ENCODE measurements at places on chromosomes 1 and 21.

DNA sequence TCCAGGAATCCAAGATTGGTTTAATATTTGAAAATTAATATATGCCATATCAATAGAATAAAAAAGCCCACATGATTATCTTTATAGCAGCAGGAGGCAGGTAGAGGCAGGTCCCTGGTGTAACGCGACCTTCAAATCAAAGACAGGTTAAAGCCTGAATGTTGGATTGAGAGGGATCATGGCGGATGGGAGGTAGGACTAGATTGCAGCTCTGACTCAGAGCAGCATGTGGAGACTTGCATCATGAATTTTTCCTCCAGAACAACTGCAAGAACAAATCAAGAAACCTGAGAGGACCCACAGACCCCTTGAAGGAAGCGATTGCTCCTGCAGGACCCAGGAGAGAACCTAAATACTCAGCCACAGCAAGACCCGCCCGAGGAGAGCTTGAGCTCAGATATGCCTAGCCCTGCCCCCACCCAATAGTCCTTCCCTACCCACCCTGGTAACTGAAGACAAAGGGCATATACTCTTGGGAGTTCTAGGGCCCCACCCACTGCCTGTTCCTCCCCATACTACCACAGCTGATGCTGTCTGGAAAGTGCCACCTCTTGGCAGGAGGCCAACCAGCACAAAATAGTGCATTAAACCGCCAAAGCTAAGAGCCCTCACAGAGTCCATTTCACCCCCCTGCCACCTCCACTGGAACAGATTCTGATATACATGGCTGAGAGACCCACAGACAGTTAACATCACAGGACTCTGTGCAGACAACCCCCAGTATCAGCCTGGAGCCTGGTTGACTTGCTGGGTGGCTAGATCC is 19.5 kb downstream of the S100B start:
- no peak for DNase-seq

DNA sequence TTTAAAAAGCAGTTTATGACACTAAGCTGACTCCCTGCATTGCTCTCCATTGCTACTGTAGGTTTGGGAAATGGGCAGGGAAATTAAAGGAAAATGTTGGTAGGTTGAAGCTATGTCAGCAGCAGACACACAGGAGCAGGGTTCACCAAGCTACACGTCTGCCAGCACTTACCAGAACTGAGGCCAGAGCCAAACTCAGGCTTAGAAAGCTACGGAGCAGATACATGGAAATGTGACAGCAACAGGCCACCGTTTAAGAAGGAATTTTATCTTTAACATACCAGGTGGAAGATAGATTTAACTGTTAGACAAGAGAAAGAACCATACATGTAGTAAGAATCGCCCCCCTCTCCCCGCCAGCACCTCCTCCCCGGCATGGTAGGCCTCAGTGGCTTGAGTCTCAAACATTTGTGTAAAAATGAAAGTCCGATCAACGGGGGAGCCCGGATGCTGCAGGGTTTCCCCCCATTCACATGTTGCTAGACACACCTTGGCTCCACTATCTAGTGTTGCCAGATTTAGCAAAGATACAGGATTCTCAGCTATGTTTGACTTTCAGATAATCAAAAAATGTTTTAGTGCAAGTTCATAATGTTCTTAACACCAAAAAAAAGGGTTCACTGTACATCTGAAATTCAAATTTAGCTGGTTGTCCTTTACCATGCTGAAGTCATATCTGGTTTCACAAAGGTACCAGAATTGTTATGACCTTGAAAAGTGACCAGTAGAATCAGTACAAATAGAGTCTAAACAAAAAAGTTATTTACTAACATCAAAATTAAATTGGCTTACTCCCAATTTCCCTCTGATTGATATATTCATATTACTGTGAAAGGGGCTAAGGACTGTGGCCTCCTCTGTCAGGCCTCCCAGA is 6.7 kb downstream of the OR2T11 start:
- no peak for DNase-seq

DNA sequence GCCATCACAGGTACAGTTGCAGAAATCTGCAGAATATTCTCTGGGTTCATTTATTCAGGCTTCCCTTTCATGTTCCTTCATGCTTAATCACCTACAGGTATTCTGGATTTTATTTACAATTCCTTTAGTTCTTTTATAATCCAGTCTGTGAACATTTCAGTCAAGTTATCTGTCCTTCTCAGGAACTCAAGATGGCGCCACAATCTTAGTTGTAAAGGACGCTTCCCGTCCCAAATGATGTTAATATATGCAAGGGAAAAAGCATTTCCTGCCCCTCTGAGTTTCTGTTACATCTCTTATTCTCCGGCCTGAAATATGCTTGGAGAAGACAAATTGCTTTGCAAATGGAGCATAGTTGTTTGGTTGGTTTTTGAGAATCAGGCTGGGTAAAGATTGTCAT is 19.3 kb downstream of the F3 start:
- DNase-seq: no peak

DNA sequence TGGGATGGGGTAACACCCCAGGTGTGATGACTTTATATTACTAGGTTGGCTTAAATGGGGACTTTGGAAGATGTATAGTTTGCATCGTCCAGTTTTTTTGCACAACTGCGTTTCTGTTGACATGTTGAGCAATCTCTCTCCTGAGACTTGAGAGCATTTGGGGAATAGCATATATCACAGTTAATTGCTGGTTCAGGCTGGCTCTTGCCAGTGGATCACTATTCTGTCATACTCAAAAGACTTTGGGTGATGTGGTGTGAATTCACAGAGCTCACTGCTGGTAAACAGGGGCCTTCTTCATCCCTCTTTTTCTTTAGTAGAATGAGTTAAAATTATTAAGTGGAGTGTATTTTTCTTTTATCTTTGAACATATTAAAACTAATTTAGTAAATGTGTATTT is 44.3 kb downstream of the LHX9 start:
- no peak for DNase-seq

DNA sequence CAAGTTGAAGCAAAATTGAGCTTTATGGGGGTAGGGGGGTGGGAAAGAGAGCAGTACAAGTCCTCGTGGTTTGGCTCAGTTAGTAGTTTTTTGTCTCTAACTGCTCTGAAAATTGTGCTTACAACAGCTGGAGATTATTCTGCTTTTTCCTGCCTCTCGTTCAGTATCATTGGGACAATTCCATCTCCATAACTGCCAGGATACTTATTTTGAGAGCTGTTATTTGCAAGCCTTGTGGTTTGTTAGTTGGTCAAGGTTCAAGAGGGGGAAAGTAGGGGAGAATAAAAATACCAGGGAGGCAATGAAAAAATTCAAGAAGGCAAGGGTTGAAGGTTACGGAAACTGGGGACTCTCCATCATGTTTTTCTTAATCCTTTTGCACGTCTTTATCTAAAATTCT is 811.8 kb upstream of the ADGRL2 start:
- no peak for DNase-seq

GRCh38 chr1:114660238-114660637 is 9.6 kb downstream of the DENND2C start:
- DNase-seq: no peak

- no peak for DNase-seq
Measured at GRCh38 chr1:43427941-43428340, 25.8 kb downstream of the HYI start.

DNA sequence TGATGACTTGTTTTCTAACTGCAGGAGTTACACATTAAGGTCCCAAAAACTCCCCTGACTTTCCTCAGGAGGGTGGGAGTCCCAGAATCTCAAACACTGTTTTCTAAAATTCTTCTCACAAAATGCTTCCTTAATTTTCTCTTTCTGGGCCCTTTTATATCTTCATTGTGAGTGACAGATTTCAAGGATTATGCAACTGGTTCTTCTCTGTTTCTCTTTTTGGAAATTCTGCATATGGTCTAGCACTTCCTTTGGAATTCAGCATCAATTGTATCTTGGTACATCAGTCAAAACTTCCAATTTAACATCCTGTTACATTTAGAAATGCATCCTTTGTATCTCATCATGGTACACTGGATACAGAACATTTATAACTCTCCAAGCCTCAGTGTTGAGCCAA is 59.7 kb downstream of the LMO4 start:
- DNase-seq: no peak

DNA sequence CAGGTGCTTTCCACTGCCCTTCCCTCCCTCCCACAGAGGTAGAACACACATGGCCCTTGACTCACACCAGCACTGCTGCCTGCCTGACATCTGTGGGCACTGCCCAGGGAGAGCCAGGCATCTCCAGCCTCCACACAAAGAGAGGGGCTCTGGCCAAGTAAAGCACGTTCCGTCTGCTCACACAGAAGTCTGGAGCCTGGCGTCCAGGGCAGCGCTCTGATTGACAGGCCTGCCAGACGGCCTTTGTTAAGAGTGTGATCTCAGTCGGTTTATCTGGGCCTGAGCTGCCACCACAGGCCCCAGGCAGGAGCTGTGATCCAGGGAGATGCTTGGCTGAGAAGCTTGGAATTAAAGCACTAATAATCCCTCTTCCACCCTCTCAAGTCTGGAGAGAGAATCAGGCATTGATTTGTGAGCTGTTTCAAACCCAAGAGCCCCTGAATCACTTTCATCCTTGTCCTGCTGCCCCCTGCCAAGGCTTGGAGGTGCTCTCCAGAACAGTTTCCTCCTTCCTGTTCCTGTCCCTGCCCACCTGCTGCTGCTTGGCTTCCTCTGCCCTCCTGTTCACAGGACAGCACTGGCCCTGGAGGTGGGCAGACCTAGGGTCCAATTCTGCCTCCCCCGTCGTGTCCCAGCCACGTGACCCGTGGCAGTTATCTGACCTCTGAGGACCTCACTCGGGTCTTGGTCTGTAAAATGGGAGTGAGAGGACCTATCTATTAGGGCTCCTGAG is 3.7 kb downstream of the DMRTB1 start:
- no peak for DNase-seq

Measured in MG63 (cell line).